ENCODE measurements at places on chromosomes 7 and 10.
A peak's percentile ranks its signal among the peaks of the same experiment; 100 is the strongest.

GRCh38 chr7:40299097-40299496, 164.3 kb downstream of the SUGCT start:
- DNase-seq, result no peak

GRCh38 chr7:155761162-155761561, 51.1 kb downstream of the SHH start:
- DNase-seq, result no peak

DNA sequence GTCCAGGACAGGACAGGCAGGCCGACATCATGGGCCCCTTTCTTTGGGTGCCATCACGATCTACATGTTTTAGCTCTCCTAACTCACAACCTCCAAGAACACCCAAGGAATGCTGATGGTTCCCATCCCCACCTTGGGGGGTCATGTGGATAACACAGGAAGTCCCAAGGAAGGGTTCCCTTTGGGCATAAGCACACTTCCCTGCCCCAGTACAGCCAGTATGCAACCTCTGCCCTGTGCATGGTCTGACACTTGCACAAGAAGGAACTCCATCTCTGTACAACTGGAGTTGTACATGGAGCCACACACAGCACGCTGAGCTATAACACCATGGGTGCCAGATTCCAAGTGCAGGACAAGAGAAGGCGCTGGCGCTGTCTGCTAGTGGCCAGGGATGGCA, 11.0 kb downstream of the MAT1A start:
- DNase-seq, result no peak

DNA sequence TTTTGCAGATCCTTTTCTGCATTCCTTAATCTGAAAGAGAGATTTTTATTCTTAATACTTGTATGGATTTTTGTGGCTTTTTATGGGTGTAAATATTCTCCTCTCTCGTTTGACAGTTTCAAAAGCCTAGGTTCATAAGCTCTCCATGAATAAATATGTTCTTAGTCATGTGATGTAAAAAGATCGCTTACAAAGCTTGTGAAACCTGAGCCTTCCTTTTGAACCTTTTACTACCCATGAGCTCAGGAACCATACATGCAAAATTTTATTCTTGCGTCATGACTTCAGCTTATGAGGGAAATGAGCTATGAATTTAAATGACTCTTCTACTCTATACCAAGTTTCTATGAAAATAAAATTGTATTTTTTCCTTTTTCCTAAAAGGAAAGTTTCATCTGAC, 98.7 kb downstream of the POLL start:
- no peak for DNase-seq

DNA sequence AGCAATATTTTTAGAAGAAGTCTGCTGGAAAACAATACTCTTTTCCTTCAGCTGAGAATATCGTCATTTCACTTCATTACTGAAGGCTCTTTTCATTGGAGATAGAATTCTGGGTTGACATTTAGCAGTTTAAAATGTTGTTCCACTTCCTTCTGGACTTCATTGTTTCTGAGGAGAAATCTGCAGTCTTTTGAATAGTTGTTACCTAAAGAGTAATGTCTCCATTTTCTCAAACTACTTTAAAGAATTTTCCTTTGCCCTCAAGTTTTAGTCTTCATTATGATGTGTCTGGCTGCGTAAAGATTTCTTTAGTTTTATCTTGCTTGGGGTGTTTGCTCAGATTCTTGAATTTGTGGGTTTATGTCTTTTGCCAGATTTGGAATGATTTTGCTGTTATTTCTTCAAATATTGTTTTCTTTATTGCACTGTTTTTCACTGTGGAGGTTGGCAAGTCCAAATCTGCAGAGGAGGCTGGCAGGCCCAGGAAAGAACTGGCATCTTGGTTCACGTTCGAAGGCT, 136.3 kb downstream of the DNAJB6 start:
- no peak for DNase-seq

- no peak for DNase-seq
These were observed 168.7 kb upstream of the ITGB1 start for GRCh38 chr10:33126742-33127141.

DNA sequence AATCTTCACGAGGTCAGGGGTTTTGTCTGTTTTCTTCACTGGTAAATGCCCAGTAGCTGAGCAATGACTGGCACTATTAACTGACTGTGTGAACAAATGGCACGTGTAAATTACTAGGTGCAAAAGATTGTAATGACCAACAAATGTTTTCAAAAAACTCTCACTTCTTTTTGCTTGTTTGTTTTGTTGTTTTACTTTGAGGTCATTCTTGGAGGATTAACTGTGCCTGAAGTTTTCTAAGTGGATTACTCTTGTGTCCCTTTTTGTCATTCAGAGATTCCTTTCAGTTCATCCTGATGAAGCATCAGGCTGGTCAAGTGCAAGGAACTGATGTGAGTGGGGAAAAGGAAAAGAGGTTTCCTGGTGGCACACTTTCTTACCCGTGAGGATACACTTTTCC, 74.4 kb upstream of the PPP1R3C start:
- no peak for DNase-seq

- DNase-seq, result no peak
These were observed 46.8 kb downstream of the PPIF start for GRCh38 chr10:79393924-79394610.

DNA sequence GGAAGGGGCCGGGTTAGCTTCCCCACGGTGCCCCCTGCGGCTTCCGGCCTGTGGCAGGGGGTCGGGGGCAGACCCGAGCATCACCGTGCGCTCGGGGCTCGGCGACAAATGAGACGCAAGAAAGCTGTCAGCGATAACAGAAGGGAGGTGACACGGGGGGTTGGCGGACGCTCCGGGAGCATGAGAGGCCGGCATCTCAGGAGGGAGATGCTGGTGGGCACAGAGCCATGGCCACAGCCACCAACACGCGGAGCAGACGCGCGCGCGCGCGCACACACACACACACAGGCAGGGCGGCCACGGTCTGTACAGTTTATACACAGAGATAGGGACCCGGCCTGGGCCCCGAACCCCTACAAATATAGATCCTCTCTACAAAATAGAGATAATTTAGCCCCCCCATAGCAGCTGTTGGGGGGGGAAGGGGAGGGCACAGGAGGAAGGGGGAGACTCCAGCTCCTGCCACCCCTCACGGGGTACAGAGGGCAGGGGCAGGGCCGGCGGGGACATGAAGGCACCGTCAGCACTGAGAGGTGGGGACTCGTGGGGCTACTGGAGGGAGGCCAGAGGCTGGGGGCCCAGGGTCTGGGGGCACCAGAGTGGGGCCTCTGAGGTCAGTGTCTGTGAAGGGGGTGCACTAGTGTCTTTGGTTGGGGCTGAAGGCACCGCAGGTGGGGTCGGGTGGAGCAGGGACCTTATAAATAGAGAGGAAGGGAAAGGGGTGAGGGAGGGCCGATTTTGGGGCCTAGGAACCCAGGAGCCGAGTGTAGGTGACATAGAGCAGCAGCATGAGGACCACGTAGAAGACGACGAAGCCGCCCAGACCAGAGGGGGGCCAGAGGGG, 884 bp upstream of the SAP25 start:
- no peak for DNase-seq

- DNase-seq, result no peak
These were observed 670 bp downstream of the RCC1L start for GRCh38 chr7:75072981-75073283.

DNA sequence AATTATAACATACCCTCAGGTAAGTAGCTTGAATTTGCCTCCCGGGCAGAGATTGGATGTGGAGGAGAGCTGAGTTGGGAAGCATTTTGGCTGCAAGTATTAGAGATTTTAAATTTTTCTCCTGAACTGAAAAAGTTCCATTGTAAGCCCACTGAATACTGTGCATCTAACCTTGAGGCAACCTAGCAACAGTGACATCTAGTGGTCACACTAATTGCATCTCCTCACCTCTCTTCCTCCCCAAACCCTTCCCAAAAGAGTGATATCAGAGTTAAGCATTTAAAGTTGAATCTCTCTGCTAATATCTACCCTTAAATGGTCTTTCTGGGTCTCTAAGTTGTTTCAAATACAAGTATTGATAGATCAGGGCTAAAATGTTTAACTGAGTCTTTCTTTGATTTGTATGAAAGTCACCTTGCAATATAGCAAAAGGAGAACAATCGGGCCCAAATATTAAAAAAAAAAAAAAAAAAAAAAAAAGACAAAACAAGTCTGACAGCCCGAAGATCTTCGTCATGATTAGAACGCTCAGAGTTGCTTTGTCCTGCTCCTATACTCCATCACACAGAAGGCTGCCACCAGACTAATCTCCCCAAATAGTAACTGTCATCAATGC, 40.4 kb upstream of the DLX5 start:
- DNase-seq, result peak; percentile 55

- DNase-seq, result no peak
These were observed 46.2 kb downstream of the PRPF18 start for GRCh38 chr10:13632884-13633440.

DNA sequence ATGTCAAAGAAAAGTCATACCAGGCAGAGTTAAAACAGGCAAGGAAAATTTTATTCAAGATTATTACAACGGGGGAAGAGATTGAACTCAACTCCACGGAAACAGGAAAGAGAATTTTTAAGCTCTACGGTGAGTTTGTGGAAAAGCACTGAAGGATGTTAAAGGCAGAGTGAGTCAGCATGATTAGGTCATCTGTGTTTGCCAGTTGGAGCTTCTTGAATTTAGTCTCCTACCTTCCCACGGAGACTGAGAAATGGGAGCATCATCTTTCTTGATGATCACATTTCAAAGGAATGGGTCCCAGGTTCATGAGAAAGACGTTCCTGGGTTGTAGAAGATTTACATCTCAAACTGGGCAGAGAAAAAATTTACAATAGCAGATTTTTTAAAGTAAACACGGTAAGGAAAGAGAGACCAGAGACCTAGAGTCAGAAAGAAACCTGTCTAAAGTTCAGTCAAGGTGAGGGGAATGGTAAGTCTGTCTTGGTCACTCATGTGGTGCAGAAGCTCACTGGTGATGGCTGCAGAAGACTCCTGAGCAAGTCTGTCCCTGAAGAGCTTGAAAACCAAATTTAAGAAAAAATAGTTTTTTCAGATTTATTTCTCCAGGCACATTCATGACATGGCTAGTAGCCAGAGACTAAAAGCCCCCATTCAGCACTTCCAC, 516.9 kb upstream of the LRRN3 start:
- DNase-seq, result no peak

- DNase-seq, result no peak
These were observed 424.2 kb upstream of the CNTNAP2 start for GRCh38 chr7:145692237-145692950.

GRCh38 chr7:128729494-128729893, 9.7 kb upstream of the CALU start:
- no peak for DNase-seq

- no peak for DNase-seq
These were observed 260.1 kb upstream of the YAE1 start for GRCh38 chr7:39306016-39306570.

- no peak for DNase-seq
These were observed 127.0 kb upstream of the FZD1 start for GRCh38 chr7:91137153-91137787.

GRCh38 chr7:120053390-120053961, 219.5 kb upstream of the KCND2 start:
- no peak for DNase-seq

DNA sequence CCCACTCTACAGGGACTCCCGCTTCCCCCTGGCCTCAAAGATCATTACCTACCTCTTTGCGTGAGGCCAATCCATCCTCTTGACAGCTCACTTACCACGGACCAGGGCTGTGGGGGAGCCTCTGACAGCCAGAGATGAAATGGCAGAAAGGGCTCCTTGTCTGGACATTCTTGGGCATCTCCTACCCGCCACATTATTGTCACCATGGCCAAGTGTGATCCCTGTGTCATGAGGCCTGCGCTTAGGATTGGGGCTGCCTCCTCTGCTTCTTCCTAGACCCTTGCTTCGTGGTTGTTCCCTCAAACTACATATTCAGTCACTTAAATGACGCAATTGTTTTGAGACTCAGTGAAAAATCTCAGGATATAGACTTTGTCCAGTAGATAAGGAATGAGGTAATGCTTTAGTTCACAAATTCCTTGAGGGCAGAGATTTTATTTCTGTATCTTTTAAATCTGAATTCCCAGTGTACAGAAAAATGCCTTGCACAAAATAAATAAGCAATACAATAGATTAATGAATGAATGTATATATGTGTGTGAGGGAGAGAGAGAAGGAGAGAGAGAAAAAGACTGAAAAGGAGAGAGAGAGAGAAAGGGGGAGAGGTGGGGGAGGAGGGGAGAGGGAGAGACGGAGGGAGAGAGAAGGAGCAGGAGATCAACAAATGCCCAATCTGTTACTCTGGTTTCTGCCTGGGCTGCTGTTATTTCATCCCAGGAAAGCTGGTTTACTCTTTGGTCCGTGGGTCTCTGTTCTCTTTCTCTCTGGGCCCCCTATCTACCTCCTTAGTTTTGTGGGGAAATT, 159.0 kb downstream of the PLXNA4 start:
- DNase-seq, result no peak

DNA sequence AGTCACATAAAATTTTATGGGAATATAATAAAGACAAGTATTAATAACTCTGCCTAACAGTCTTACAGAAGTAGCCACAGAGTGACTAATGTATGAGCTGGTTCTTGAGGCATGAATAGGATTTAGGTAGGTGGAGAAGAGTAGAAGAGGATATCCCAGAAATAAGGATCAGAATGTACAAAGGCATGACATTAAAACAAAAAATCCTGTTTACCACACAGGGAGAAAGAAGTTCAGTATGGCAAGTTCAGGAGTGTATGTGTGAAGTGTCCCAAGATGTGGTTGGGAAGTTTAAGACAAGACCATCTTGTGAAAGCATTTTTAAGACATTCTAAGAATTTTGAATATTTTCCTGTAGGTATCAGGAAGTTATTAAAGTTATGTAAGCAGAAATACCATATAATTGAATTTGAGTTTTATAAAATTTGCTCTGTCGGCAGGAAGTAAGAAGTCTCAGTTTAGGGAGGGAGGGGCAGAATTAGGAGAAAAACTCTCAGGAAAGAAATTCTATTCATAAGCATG, 64.7 kb upstream of the CAV2 start:
- no peak for DNase-seq

DNA sequence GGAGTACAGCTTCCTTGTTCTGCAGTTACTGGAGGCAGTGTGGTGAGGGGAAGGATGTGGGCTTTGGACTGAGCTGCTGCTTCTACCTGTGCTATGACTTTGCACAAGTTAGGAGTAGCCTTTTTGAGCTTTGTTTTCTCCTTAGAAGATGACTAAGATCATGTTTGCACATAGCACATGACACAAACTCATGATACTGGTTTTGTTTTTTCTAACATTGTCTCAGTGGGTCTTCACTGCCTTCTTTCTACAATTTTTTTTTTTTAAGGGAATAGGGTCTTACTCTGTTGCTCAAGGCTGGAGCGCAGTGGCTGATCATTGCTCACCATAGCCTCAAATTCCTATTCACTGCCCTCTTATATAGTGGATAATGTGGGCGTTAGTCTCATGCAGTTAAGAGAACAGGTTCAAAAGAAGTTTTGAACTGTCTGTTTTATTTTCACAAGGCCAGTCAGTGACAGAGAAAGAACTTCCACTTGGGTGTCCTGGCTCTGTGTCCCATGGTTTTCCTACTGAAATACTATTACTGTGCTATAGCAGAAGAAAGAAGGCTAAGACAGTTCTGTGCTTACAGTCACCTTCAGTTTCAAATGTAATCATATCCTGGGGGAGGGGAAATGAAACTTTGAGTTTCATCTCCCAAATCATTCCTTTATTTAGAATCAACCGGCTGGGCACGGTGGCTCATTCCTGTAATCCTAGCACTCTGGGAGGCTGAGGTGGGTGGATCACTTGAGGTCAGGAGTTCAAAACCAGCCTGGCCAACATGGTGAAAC, 72.0 kb downstream of the KAT6B start:
- DNase-seq, result peak; percentile 3

GRCh38 chr7:157228864-157229422, 90.2 kb downstream of the UBE3C start:
- DNase-seq, result peak; percentile 37

Measured in OCI-LY7 (cell line).